ENCODE measurements at places on chromosomes 7 and 10. TPM values are rescaled to one million over a fixed set of nuclear protein-coding genes. Genes with fewer than 3 reads are reported as not detected.

GRCh38 chr7:149768931-149769330, 4.5 kb downstream of the ZNF467 start:
- DNase-seq: no peak

GRCh38 chr10:47165711-47166404, 134.1 kb upstream of the GDF10 start:
- DNase-seq: no peak

Gene CRYGN
- total RNA-seq: not detected

DNA sequence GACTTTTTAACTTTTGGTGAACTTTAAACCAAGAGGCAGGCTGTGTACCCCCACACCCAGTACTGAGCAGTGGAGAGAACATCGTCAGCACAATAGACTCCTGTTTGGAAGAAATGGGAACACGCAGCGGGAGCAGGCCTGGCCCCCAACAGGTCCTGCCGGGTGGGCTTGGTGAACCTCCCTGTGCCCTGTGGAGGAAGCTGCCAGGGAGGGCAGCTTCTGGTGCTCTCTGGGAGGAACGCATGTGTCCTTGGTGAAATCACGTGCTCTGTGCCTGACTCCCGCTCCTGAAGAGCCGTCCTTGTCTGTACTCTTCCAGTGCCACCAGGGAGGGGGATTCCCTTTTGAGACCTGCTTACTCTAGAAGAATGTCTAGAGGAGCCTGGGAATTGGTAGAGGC, 31.6 kb downstream of the CHAT start:
- no peak for DNase-seq

GRCh38 chr10:109062371-109062770, 860.9 kb downstream of the XPNPEP1 start:
- DNase-seq: no peak

Gene CHRM2
- total RNA-seq: 0.22 TPM

Gene ADARB2
- total RNA-seq: 0.03 TPM

Gene SPDYE2
- not detected for total RNA-seq

DNA sequence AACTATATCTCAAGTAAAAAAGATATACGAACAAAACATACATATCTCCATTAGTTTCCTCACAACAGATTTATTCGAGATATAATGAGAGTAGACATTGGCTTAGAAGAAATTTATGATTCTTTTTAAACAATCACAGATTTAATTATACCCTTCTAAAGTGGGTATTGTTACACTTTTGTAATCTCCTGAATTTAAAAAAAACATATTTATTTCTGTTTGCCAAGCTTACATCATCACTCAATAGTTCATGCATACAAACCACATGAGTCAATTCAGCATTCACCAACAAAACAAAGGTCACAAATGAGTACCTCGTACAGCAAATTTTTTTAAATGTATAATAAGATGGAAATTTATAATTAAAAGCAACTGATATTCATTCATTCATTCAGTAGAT, 17.6 kb downstream of the LRRN3 start:
- no peak for DNase-seq

Gene KLLN
- 0.43 TPM for total RNA-seq

GRCh38 chr10:88185830-88186229, 322.4 kb downstream of the PTEN start:
- DNase-seq: no peak

DNA sequence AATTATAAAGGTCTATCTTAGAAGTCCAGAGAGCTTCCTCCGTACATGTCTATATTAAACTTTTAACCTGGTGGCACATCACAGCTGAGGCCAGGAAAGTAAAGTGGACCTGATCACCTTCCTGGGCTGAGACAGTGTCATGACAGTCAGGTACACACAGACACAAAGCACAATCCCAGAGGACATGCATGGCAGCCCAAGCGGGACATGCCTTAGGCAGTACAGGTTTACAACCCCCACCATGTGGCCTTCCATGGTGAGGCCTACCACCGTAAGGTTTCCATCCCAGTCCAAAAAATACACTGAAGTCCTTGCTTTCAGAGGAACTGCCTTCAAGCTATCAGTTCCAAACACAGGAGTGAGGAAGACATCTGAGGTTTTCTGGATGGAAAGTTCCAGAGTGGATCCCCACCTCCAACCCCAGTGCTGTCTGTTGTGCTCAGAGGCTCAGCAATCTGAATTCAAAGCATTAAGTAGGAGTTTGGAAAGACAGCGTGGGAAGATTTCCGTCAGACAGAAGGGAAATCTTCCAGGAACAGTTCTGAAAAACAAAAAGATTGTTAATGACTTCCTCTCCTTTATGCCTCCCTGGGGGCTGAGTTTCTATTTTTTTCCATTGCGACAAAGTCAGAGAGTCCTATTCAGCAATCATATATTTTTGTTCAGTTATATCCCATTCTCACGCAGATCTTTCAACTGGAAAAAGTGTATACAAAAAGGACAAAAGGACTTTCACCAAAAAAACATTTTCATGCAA, 20.1 kb downstream of the IFIT3 start:
- DNase-seq: no peak

DNA sequence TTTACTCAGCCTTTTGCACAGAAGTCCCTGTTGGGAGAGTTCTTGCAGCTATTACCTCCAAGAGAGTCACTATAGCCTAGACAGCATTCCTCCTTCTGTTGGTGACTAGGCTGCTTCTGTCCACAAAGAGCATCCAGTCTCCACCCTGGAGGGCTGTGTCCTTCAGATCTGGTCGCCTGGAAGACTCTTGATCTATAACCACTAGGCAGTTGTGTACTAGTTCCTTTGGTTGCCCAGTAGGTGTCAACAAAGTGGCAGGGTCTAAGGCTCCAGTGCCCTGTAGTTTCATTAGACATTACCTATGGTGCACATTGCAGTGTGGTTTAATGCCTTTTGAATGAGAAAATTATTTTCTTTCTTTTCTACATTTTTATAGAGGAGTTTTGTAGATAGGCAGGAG, 11.3 kb upstream of the AKR1C2 start:
- no peak for DNase-seq

Gene SLK
- 19.8 TPM for total RNA-seq

Gene CASD1
- 15.0 TPM for total RNA-seq

Gene C10orf67
- total RNA-seq: 1.1 TPM

Gene RAPGEF5
- 1.3 TPM for total RNA-seq

DNA sequence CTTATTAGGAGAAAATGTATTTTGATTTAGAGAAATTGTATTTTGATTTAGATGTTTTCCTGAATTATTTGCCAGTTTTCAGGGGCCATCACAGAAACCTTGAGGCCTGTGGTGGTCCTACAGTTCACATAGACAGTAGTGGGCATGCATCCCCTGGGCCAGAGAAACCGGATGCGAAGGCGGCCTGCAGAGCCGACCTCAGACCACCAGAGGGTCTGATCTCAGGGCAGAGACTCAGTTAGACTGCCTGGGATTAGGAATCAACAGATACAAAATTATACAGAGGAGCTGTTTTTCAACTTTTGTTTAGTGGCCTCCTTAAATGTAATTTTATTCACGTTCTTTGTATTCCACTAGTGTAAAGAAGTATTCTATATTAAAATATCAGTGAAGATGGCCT, 158.4 kb downstream of the PAXIP1 start:
- DNase-seq: no peak

Gene FAM25G
- not detected for total RNA-seq

DNA sequence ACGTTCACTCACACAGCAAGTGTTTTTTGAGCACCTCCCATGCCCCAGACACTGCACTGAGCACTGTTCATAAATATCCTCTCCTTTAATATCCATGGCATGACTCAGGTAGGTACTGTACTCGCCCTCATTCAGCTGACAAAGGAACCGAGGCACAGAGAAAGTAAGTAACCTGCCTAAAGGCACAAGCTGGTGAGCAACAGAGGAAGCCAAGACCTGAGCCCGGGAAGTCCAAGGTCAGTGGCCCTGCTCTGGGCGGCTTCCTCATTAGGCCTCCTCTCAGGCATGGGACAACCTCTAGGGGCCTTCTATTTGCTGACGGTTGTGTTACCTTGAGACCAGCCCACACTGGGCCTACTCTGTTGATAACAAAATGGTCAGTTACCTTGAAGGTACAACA, 45.1 kb upstream of the EZH2 start:
- DNase-seq: no peak

Gene ACSM6
- not detected for total RNA-seq

GRCh38 chr10:78742730-78743615, 325.8 kb upstream of the ZMIZ1 start:
- no peak for DNase-seq

Gene CACNA2D1
- total RNA-seq: 0.24 TPM

Gene OR13A1
- not detected for total RNA-seq

- no peak for DNase-seq
These were observed 37.1 kb downstream of the WIPI2 start for GRCh38 chr7:5226921-5227785.

Gene SPDYE1
- total RNA-seq: not detected

DNA sequence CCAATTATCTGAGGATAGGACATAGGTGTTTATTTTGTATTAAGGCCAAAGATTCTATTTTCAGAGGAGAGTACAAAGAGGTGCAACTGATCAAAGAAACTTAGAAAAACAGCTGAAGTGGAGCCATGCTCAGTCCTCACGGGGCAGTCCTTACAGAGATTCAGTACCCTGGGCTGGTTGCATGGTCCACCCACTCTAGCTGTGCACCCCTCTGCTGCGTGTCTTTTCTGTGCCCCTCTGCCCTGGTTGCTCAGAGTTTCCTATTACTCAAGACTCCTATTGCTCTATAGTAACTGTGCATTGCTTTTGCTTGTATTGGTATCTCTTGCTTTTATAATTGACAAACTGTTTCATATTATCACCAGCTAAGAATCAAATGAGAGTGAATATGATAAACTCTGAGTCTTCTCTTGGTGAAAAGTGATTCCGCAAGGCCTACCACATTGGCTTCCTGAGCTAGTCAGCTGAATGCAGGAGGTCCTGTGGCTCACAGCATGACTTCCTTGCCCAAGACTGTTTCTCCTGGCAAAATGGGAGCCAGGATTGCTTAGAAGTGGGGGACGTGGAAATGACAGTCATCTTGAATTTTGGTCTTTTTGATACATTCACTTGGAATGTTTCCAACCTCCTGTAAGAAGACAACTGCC, 137.0 kb downstream of the GLCCI1 start:
- no peak for DNase-seq

Gene KAZALD1
- total RNA-seq: 0.19 TPM

GRCh38 chr10:126701526-126701925, 31.0 kb upstream of the C10orf90 start:
- no peak for DNase-seq

DNA sequence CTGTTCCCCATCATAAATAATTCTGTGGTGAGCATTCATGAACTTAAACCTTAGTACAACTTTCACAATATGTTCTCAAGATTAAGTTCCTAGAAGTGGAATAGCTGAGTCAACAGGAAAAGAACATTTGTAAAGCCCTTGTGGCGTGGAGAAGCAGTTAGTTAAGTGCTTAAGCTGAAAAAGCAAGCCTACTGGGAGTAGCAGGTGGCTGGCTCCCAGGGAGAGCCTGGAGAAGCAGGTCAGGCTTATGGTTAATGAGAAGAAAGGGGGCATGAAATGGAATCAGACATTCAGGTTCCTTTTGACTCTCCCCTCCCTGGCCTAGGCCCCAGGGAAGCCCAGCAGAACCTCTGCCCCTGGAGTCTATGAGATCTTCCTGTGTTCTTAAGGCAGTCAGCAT, 35.3 kb downstream of the VSTM4 start:
- no peak for DNase-seq

DNA sequence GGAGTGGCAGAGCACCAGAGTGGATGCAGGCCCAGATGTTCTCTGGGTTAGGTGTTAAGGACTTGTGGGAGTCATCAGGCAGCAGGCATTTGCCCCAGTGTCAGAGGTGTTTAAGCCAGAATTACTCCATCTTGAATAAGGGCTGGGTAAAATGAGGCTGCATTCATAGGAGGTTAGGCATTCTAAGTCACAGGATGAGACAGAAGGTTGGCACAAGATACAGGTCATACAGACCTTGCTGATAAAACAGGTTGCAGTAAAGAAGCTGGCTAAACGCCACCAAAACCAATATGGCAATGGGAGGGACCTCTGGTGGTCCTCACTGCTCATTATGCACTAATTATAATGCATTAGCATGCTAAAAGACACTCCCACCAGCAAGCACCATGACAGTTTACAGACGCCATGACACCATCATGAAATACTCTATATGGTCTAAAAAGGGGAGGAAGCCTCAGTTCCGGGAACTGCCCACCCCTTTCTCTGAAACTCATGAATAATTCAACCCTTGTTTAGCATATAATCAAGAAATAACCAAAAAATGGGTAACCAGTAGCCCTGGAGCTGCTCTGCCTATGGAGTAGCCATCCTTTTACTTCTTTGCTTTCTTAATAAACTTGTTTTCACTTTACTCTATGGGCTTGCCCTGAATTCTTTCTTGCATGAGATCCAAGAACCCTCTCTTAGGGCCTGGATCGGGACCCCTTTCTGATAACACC, 882 bp upstream of the LRRC61 start:
- peak; percentile 61 for DNase-seq
